ENCODE measurements at places on chromosomes 2 and 18.

DNA sequence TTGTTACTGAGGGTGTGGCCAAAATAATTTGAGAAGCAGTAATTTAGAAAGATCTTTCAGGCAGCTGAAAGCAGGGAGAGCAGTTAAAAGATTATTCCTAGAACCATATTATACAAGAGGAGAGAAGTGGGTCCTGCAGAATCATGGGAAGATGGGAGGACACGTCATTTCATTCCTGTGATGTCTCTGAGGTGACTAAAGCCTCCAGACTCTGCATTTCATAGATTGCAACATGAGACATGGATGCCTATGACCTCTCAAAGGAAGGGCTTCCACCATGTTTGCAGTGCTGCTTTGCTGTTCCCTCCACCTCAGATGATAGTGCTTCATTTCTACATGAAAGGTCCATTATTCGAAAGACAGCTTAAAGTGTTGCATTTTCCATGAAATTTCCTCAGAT is 788.4 kb downstream of the TSN start:
- DNase-seq: peak; percentile 29

GRCh38 chr2:141522702-141523101 is 608.1 kb downstream of the LRP1B start:
- no peak for DNase-seq

DNA sequence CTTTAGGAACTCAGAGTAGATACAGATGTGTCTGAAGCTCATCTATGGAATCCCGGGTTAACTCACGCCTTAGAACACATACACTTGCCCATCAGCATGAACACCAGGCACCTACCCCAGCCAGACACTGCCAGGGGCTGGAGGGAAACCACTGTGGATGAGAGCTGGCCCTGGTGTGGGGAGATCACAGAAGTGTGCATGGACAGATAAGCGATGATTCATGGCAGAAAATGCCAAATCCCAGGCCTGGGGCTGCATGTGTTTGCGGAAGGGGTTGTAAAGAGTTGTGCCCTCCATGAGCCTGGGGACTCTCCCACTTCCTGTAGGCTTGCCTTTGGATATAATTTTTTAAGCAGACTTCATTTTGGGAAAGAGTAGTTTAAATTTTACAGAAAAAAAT is 193.4 kb downstream of the FHOD3 start:
- DNase-seq: no peak

DNA sequence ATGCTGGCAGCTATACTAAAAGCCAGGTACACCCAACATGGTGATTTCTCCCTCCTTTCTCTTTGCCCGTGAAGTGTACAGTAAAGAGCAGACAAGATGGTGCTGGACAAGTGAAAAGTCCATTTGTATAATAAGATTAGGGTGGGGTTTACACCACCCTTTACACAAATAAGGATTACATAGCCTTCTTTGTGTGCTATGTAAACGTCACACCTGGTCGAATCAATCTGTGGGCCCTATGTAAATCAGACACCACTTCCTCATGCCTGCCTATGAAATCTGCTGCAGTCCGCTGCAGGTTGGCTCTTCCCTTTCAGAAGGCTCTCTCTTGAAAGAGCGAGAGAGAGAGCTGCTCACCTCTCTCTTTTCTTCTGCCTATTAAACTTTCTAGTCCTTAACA is 1054.3 kb upstream of the SLC39A10 start:
- no peak for DNase-seq

- DNase-seq: no peak
Observed at GRCh38 chr2:129274038-129274415, 705.4 kb upstream of the RAB6C start.

- peak; percentile 24 for DNase-seq
Observed at GRCh38 chr18:48408727-48409590, at the start of gene ZBTB7C. ZBTB7C (minus strand) TSS chr18:48409383.

GRCh38 chr2:29459445-29460179 is 344.4 kb downstream of the CLIP4 start:
- peak; percentile 92 for DNase-seq

DNA sequence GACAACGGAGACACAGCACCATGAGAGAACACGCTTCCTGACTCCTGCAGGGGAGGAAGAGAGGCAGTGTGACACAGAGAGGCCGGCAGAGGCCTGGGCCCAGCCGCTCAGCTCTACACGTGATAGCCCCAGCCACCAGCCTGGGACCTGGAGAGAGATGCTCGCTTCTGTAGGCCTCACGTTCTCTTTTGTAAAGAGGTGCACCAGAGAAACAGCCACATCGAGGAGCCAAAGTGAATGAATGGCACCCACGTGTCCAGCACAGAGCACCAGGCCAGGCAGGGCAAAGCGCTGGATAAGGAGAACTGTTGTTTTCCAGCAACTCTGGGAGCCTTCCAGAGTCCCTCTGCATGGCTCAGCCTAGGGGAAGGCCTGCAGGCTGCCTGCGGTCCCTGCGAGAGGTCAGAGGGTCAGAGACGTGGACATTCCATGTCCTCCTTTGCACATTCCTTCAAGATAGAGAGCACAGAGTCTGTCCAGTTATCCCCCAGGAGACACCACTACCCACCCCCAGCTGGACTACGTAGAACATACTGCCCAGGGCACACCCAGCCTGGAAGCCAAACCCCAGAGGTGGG is 14.2 kb downstream of the LIMS2 start:
- DNase-seq: no peak

DNA sequence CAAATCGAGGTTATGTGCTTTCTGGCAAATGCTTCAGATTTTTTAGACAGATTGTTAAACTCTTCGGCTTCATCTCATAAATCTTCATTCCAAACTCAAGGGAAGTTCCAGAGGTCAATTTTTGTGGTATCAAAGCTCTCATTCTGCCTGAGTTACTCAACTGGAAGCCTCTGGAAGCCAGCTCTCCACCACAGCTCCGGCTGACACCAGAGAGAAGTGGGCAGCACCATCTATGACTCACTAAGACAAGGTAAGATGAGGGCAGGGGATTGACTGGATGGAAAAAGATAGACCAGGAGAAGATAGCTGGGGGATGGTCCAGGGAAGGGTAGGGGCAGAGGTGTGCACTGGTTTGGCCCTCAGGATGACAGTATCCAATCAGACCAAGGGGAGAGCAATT is 137.3 kb upstream of the HNRNPA3 start:
- DNase-seq: no peak

DNA sequence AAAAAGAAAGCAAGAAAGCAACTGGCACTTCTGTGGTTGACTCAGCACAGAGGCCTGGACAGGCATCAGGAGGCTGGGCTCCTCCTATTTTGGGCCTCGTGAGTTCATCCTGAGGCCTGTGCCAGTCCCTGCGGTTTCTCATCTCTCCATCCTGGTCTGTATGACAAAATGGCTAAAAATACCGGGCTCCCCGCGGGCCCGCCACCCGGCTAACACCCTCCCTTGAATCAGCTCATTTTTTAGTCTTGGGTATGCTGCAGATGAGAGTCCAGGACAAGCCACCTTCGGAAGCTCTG is 62.3 kb upstream of the YWHAQ start:
- DNase-seq: peak; percentile 20

GRCh38 chr2:121869363-121869762 is 113.9 kb downstream of the TSN start:
- no peak for DNase-seq

- DNase-seq: no peak
Observed at GRCh38 chr18:21678859-21679258, 25.7 kb downstream of the ABHD3 start.

DNA sequence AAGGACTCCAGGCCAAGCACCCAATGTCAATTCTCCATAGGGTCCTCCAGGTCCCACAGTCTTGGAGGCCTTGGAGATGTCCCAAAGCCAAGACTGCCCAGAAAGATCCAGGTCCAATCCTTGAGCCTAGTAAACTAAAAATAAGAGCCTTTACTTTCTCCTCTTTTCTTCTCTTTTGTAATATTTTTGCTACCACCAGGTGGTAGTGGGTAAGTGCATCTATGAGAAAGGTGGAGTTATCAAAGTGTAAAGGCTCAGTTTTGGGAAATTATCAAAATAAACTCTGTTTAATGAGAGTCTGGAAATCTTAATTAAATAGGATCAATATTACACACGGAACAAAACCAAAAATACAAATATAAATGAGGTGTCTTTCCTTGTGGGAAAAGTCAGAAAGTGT is 276.4 kb downstream of the ALK start:
- no peak for DNase-seq

DNA sequence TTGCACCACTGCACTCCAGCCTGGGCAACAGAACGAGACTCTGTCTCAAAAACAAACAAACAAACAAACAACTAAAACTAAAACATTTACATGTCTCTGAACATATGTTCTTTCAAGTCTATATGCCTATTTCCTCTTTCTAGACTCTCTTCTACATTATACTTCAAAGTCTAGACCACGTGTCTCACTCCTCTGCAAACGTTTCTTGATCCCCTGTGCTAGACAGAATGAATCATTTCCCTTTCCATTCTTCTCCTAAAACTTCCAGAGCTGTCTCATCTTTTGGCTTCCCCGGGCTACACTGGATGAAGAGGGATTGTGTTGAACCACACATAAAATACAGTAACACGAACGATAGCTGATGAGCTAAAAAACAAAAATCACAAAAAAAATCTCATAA is 67.1 kb downstream of the BAZ2B start:
- peak; percentile 50 for DNase-seq

DNA sequence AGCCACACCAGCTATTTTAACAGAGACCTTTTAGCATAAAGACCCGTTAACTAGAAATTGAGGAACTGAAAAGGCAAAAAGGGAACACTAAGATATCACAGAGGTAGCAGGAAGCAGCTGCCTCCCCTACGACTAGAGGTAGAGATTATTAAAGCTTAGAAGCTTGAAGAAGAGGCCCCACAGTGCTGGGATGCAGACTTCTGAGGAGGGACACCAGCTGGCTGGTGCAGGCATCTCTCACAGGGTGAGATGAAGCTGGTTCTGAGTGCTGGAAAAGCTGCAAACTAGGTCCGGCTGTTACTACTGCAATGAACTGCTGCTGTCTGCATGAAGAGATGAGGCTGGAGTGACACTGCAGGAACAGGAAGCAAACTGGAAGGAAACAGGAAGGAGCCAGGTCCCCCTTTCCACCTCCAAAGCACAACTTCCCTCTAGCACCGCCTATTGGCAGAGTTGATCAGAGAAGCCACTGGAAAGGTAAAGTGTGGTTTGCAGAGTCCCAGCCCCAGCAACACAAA is 61.2 kb upstream of the MRPS9 start:
- no peak for DNase-seq

GRCh38 chr2:179954026-179954425 is 53.1 kb downstream of the CWC22 start:
- no peak for DNase-seq

GRCh38 chr18:49784427-49785185 is 28.7 kb downstream of the ACAA2 start:
- peak; percentile 42 for DNase-seq

GRCh38 chr2:190663839-190664238 is 15.0 kb downstream of the NAB1 start:
- DNase-seq: no peak

DNA sequence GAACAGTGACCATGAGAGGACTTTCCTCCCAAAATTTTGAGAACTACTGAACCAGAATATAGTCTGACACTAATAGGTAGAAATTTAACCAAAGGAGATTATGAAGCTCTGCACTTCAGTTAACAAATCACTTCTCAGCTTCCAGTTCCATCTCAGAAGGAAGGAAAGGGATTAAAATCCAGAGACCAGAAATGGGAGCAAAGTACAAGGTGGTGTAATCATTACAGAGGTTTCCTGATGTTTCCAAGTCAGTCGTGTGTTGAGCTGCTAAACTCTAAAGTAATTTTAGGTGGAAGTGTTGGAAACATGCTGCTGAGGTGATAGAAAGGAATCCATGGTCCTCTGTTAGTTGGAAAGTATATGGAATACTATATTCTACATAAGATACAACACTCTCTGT is 10.8 kb downstream of the TYMS start:
- DNase-seq: no peak

Measured in iris pigment epithelial cell (primary cell).